ENCODE measurements at places on chromosomes 12 and 14.
A peak's percentile ranks its signal among the peaks of the same experiment; 100 is the strongest.

- DNase-seq = no peak
Measured at GRCh38 chr12:91690531-91690930, 455.1 kb downstream of the BTG1 start.

DNA sequence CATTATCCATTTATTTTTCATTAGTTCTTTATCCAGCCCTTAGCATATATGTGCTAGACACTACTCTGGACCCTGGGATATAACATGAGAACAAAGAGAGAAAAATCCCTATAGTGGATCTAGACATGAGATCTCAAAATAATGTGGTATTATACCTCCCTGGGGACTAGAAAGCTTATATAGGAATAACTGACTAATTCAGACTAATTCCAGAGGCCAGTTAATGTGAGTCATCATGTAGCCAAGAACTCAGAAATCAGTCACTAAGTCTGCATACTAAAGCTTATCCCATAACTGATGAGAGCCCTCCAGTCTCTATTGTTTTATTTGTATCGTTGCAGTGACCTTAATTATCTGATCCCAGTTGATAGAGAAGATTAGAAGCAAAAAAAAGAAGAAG is 267.1 kb upstream of the RGS6 start:
- peak; percentile 80 for DNase-seq

DNA sequence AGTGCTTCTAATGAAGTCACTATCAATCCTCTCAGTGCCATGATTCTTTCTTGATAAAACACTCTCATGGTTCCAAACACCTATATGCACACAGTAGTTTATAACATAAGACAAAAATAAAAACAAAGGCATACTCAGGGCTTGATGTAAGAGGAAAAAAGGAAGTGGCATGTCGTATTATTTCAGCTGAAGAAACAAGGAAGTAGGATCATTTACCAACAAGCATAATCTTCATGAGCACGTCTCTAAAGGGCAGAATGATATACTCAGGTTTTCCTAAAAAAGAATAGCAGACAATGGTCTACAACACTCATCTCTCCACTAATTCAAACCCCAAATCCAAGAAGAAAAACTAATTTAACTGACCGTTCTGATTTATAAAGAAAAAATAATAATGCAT is 33.9 kb downstream of the NUMB start:
- DNase-seq = no peak

GRCh38 chr12:11941606-11942337 is 129.0 kb upstream of the BCL2L14 start:
- peak; percentile 70 for DNase-seq

- no peak for DNase-seq
Measured at GRCh38 chr12:3049611-3050249, 27.4 kb upstream of the TSPAN9 start.

DNA sequence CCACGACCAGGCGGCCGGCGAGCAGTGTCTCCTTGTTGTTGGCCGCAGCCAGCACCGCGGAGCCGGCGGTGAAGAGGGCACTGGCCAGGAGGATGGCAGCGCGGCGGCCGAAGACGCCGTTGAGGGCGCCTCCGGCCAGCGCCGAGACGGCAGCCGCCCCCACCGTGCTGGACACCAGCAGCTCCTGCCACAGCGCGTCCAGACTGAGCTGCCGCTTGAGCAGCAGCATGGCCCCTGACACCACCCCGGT is 691 bp downstream of the SLC2A13 start:
- no peak for DNase-seq

DNA sequence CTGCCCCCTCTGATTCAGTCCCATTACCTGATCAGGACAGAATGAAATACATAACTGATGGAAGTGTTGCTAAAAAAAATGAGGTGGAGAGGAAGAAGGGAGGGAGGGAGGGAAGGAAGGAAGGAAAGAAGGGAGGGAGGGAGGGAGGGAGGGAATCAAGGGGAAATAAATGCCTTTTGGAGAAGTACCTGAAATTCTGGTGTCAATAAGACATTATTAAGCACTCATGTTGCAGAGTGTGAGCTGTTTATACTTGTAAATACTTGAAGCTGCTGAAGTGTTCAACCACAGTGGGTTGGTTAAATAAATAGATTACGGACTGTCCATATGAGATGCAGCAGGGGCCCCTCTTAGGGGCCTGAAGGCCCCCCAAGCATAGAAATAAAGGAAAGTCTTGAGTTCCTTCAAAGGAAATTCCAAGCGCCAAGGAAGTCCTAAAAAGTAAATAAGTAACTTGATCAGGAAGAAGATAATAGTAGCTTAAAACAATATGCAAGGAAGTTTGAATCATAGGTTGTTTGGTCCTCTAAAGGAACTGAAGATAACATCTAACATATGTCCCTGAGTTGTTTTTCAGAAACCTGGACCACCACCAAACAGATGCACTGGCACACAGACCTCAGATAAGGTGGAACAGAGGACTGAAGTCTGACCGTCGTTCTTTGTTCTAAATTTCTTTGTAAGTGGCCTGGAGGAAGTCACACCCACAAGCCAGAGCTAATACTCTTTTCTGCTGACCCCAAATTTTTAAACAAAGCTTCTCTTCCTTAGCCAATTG is 110.8 kb downstream of the SEC23A start:
- no peak for DNase-seq

DNA sequence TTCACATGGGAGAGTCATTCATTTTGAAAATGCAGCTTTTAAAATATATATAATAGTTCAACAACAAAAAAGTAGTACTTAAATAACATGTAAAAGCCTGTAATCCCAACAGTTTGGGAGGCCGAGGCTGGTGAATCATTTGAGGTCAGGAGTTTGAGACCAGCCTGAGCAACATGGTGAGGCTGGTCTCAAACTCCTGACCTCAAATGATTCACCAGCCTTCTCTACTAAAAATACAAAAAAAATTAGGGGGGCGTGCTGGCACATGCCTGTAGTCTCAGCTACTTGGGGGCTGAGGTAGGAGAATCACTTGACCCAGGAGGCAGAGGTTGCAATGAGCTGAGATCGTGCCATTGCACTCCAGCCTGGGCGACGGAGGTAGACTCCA is 256.3 kb upstream of the RGS6 start:
- DNase-seq = no peak

DNA sequence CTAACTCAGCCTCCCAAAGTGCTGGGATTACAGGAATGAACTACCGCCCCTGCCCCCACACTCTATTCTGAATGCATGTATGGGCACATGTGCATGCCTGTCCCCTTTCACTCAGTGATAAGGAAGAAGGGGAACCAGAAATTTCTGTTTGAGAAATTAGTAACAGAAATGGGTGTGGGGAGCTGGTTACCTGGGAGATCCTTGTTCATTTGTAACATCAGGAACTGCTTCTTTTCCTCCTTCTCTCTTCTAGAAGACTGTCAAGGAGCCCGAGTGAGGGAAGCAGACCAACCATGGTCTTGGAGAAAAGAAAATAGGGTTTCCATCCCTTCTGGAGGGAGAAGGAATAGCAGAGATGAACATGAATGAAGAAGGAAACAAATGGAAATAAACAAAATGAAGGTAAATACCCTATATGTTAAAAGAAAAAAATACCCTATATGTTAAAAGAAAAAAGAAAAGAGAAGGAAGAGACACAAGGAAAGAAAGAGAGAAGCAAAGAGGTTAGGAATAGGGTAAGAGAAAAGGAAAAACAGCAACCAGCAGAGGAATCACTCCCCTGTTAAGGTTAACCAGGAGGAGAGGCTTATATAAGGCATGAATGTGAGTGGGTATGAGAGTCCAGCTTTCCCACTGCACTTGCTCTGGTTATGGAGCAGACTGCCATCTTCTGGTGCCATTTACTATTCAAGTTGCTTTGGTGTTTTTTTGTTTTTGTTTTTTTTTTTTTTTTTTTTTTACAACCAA is 3.3 kb downstream of the PPP1R3E start:
- no peak for DNase-seq

DNA sequence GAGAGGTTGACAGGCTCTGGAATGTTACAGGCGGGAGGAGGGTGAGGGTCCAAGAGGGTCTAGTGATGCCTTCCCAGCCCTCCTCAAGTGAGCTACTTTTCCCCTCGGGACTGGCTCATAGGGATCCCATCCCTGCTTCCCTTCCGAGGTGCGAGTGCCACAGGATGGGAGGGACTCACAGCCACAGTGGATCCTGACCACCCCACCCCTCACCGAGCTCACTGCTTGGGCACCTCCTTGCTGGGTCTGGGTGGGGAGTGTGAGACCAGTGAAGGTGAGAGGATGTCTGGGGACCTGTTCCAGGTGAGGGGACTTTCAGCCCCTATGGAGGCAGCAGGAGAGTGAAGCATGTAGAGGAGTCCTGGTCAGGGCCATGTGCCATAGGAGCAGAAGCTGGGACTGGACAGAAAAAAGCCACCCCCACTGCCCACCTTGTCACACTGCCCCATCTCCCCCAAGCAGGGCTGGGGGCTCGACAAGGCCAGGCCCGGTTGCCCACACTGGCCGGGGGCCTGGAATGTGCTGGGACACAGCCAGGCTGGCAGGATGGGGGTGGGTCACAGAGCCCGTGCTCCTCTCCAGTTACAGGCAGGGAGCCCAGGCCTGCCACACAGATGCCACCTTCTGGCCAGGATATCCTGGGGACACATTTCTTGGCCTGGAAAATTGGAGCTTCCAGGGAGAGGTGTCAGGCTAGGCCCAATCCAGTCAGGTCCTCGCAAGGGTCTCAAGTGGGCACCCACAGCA is 1.7 kb upstream of the TNS2 start:
- DNase-seq = no peak

GRCh38 chr12:570435-570920 is 92.8 kb downstream of the NINJ2 start:
- no peak for DNase-seq

GRCh38 chr12:92229381-92229780 is 83.7 kb upstream of the BTG1 start:
- no peak for DNase-seq

DNA sequence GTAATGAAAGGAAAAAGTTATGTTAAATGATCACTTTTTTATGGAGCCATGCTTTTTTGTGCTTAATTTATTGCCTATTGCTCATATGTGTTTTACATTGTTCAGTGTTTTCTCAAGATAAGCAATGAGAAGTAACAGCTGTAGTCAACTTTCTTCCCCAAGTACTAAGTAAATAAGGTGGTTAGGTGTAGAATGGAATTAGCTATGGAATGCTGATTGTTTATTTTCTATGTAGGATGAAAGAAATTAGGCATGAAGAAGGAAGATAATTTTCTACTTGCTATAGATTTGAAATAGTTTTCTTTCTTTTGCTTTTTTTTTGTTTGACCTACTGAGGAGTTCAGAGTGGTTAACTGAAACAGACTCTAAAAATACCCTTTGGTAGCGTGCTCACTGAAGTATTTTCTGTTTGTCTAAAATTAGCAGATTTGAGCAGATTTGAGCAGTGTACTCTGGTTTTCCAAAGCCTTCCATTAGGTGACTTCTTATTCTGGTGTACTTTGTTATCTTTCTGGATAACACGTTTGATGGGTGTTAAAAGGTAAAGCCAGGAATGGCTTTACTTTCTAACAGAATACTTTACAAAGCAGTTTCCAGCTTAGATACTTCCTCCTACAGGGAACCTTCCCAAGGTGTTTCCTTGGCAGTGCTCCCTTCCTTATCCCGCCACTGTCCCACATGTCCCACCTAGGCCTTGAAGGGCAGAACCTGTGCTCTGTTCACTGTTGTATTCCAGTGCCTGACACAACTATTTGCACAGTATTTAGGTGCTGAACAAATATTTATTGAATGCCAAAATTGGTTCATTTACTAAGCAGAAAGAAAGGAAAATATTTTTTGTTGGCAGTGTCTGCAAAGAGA is 56.0 kb downstream of the RASSF3 start:
- no peak for DNase-seq

DNA sequence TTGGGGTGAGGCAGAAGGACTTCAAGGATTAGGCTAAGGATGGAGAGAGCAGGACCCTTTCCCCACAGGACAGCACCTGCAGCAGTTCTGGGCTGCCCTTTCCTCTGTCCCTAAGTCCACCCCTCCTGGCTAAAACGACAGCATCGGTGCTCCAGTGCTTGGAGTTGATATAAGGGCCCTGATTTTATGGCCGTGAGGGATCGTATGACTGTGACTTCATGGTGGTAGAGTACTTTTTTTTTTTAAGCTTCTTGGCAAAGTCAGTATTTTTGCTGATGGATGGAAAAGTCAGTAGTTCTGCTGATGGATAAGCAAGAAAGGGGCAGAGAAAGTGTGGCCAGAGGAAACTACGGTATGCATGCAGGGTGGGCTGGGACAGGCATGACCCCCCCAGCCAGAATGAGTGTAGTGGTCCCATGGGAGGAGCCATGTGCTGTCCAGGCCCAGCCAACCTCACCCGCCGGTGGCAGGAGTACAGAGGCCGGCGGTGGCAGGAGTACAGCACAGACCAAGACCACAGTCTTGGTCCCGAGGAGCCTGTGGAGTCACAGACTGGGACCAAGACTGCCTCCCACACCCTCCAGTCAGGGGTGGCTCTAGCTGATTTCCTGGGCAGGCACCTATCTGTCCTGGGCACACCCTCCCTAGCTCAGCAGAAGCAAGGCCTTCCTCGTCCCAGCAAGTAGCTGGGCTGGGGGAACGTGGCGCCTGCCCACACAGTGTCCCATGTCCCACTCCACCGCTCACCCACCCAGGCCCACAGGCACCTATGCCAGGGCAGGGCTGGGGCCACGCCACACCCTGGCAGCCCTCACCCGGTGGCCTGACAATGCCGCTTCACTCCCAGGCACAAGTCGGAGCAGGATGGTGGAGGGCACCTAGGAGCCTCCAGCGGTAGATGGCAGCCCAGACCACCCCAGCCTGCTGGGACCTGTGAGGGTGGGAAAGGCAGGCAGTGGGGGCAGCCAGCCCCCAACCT is 46.3 kb downstream of the CCDC88C start:
- no peak for DNase-seq

DNA sequence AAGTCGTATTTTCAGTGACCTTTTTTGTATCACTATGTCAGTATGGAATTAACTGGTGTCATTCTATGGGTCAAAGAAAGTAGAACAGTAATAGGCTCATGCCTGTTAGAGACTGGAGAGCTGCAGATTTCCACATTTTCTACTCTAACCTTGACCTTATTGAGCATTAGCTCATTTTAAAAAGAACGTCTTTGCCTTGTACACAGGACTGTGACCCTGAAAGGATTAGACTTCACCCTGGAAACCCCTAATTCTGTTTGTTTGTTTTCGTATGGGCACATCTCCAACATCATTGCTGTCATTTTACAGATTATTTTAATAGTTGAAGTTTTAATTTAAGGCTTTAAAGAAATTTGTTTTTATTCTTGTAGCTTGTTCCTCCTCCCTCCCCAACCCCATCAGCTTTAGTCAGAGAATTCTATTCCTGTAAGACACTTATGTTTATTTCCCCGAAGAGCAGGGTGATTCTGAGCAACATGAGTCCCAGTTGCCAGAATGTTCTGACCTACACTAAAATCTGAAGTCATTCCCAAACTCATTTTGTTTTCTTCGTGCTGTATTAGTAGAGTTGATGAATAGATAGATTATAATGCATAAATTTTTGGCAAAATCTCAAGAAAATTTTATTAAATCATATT is 451.3 kb downstream of the FOXG1 start:
- no peak for DNase-seq

GRCh38 chr14:39212034-39212433 is 21.7 kb upstream of the MIA2 start:
- DNase-seq = no peak

Data from AG04449 (cell line).